Endodermal cell (in vitro differentiated cells): ENCODE measurements at places on chromosomes 7 and 10.

DNA sequence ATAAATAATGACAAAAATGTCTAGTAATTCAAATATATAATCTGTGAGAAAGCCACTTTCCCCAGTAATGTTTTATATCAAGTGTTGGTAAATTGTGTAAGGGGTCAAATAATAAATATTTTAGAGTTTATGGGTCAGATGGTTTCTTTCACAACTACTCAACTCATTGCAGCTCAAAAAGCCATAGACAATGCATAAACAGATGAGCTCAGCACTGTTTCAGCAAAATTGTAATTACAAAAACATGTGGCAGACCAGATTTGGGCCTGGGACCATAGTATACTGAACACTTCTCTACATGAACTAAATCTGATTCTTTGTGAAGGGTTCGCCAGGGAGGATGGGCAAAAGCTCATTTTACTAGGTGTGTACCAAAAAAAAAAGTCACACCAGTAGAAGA, 460.8 kb downstream of the NRG3 start:
- DNase-seq, result no peak

- peak; percentile 49 for DNase-seq
Measured at GRCh38 chr10:86956848-86957448, 467 bp downstream of the MMRN2 start.

DNA sequence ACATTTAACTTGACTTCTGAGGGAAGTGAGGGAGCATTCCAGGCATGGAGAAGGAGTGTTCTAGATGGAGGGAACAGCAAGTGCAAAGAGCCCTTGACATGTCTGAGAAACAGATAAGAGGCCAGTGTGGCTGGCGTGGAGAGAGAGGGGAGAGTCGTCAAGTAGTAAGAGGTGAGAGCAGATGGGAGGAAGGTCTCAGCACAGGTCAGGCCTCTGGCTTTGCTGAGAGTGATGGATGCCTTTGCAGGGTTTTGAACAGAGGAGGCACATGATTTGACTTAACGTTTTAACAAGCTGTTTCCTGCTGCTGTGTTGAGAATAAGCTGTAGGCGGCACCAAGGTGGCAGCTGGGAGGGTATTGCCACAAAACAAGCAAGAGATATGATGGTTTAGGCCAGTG, 97.2 kb downstream of the KAT6B start:
- peak; percentile 61 for DNase-seq

- peak; percentile 61 for DNase-seq
Measured at GRCh38 chr10:63633677-63634487, 112.7 kb downstream of the REEP3 start.

GRCh38 chr10:61835069-61835945, 66.2 kb upstream of the ARID5B start:
- DNase-seq, result peak; percentile 63

GRCh38 chr10:7593063-7593462, 73.7 kb downstream of the ITIH5 start:
- DNase-seq, result no peak

DNA sequence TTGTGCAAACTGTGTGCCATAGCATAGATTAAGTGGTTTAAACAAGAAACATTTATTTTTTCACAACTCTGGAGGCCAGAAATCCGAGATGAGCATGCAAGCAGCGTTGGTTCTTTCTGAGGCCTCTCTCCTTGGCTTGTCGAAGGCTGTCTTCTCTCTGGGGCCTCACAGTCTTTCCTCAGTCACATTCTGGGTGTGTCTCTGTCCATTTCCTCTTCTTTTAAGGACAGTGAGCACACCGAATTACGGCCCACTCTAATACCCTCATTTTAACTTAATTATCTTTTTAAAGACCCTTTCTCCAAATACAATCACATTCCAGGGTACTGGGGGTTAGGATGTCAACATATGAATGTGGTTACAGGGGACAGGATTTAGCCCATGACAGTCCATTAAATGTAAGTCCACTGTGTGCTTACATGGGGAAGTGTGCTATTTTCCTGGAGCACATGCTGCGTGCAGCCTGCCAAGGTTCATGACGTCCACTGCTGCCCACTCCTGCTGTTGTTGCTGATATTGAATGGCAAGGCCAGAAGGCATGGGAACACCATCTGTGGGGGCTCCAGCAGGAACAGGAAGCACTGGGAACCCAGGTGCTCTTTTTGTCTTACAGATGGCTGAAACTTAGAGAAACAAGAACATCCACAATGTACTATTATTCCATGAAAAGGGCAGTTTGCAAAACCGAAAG, 365.5 kb downstream of the GALNT17 start:
- no peak for DNase-seq

- peak; percentile 77 for DNase-seq
Measured at GRCh38 chr7:54543051-54543488, 895 bp downstream of the VSTM2A start.

DNA sequence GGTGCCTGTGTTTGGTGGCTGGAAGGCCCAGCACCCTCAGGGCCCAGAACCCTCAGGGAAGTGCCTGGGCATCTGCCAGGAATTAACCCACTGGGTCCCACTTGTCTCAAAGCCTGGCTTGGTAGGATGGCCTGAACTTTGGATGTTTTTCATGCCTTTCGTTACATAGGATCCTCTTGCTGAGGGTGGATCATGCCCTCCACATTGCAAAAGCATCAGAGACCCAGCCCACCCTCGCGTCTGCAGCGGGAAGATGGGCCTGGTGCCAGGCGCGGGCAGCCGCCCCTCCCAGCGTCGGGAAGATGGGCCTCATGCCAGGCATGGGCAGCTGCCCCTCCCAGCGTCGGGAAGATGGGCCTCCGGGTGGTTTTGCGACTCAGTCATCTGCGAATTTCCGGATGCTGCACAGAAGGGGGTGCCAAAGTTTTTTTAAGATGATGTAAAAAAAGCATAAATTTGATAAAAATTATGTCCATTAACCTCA, 51.9 kb upstream of the PRKAR1B start:
- no peak for DNase-seq

- DNase-seq, result no peak
Measured at GRCh38 chr10:75191821-75192568, 18.6 kb upstream of the VDAC2 start.

GRCh38 chr7:142714375-142714774, 34.9 kb upstream of the PRSS1 start:
- no peak for DNase-seq

DNA sequence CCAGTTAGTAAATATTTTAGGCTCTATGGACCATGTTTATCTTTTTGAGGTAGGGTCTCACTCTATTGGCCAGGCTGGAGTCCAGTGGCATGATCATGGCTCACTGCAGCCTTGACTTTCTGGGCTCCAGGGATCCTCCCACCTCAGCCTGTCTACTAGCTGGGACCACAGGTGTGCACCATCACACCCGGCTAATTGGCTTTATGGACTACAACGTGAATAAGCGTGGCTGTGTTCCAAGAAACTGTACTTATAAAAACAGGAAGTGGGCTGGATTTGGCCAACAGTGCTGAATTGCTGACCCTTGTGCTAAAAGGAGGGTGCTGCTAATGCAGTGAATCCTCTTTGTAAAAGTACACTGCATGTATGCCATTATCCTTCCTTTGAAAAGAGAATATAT, 111.7 kb upstream of the CDK13 start:
- DNase-seq, result no peak

DNA sequence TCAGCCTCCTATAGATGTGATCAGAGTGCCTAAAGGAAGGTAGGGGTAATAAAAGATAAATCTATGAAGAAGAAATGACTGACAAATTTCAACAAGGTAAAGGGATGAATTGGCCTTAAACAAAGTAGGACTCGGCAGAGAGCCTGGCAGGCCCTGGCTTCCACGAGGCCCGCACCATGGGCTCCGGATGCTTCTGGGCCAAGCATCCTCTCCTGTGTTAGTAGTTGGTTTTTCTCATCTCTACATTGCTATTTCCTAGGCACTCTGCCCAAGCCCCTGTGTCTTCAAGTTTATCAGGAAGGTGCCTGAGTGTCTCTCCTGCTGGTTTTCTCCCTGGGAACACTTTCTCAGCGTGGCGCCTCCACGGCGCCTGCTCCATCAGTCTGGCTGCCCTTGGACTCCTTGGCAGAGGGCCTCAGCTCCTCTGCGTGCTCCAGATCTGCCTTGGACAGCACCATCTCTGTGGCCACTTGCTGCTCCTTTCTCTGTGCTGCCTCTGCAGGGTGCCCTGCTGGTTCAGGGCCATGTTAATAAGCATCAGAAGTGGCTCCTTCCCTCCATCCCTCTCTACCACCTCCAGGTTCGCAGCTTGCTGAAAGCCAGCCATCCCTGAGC, 413.3 kb upstream of the DPP6 start:
- DNase-seq, result no peak

DNA sequence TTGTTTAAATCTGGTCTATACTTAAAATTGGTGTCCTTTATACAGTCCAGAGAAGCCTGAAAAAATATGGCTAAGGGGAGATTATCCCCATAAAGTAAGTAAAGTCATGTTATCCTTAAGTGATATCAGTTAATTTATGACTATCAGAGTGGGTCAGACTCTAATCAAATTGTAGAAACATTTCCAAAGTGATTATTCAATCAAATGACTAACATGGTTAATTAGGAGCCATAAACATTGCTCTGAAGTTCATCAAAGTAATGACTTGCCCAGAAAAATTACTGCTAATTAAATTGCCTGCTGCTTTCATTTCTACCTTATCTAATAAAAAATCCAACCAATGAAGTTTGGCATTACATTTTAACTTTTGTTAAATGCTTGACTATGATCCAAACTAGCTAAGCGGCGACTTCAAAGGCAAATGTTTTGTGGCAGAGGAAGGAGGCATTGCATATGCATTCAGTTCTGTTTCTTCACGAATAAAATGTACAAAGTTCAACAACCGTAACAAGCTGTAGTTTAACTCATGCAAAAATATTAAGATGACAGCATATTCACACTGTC, 76.7 kb downstream of the ETV1 start:
- DNase-seq, result no peak

DNA sequence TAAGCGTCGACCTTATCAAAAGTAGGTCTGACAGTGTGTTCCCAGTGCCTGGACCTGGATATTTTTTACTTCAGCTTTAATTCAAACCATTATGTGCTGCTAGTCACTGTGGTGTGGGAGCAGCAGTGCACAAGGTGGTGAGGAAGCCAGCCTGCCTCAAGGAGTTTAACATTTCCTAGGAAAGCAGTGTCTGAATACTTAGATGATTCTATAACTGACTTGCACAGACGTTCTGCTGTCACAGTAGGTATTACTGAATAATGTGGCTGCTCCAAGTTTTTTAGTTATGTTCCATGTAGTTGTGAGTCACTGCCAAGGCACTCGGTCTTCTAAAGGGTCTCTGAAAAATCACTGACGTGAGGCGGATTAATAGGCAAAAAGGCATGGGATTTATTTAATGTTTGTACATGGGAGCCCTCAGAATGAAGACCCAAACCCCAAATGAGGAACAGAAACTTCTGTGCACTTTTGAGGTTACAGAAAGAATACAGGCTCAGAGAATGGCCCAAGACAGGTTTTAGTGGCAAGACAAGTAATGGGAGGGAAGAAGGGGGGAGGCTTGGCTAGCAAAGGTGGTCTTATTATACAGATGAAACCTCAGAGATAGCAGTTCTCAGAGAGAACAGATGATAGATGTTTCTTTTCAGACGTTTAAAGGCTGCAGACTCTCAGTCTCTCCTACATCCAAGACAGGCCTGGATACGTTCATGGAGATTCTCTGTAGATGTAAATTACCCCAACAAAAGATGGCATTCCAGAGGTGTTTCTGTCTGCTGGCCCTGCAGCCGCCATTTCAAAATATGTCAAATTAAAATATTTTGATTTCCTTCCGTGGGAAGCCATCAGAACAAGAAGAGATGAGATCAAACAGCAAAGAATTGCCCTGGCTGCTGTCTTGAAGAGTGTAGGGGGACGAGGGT, 209.3 kb downstream of the SDK1 start:
- DNase-seq, result no peak

- no peak for DNase-seq
Measured at GRCh38 chr7:96205665-96206064, 116.2 kb downstream of the SLC25A13 start.

- no peak for DNase-seq
Measured at GRCh38 chr7:107838816-107839565, 36.0 kb upstream of the SLC26A3 start.

- no peak for DNase-seq
Measured at GRCh38 chr10:82228701-82229100, 353.7 kb downstream of the NRG3 start.

DNA sequence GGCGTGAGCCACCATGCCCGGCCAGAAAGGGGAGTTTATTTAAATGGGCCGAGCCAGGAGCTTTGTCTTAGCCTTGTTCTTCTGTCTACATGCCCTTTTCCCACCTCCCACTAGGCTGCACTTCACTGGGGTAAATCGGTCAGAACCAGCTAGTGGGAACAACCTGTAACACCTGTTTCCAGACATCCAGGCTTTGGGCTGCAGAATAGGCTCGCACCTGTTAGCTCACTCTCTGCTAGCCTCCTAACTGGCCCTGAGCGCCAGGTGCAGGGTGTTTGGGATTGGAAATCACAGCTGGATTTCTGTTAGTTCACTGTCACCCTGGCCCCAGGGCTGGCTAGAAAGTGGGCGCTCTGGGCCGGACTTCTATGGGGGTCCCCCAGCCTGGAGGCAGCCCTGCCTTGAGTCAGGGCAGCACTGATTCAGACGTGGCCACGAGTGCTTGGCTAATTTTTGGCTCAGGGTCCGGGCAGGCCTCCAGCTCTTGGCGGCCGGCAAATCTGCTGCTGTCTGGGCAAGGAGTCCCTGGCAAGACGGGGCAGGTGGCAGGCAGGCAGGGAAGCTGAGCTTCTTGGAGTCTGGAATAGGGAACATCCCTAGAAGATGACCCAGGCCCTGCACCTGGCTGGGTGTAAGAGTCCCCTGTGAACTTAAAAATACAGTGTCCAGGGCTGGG, 48.6 kb downstream of the GTF2IRD1 start:
- DNase-seq, result no peak

DNA sequence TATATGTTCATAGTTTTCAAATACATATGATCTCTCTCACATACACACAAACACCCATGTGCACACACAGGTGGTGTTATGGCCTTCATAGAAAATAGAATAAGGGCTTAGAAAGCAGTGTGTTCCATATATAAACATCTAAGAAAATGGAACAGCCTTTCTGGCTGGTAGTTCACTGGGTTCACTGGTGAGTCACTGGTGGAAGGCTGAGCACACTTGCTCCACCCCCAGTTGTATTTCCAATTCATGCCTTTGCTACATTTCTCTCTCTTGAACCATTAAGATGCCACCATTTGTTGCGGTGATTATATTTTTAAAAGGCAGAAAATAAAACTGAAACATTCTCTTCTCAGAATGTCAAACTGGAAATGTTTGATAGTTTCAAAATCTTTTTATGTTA, 252.1 kb downstream of the GLI3 start:
- no peak for DNase-seq

- peak; percentile 68 for DNase-seq
Measured at GRCh38 chr7:15720849-15721471, 34.5 kb upstream of the MEOX2 start.

GRCh38 chr10:12502526-12503274, 153.4 kb downstream of the CAMK1D start:
- peak; percentile 27 for DNase-seq

GRCh38 chr7:46145412-46145811, 224.3 kb upstream of the IGFBP3 start:
- peak; percentile 86 for DNase-seq

DNA sequence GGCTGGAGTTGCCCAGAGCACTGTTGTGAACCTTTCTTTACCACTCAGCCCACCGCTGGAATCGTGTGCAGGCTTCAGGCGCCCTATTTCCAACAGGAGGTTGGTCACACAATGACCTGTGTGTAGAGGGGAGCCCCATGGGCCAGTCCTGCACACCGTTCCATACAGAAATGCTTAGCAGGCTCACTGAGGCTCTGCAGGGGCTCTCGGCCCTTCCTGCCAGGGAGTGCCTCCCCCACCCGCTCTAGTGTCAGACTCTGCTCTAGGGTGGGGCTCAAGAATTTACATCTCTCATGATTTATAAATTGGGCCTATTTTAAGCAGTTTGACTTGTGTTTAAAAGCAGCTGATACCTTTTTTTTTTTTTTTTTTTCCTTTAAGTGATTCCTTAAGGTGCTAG, 42.0 kb downstream of the SHH start:
- DNase-seq, result peak; percentile 25
